NCI-H82 (cell line): ENCODE measurements at places on chromosomes 2 and 18.
A peak's percentile ranks its signal among the peaks of the same experiment; 100 is the strongest.

DNA sequence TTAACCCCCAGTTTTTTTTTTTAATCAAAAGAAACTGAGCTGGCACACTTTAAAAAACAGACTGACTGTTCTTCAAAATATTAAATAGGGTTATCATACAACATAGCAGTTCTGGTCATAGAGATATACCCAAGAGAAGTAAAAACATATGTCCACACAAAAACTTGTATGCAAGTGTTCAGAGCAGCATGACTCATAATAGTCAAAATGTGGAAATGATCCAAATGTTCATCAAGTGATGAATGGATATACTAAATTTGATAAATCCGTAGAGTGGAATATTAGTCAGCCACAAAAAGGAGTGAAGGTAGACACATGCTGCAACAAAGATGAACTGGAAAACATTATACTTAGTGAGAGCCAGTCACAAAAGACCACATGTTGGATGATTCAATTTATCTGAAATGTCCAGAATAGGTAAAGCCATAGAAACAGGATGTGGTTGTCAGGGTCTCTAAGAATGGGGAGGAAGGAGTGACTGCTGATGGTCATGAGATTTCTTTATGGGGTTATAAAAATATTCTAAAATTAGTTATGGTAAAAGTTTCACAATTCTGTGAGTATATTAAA, 5.1 kb downstream of the SMIM21 start:
- DNase-seq: no peak

DNA sequence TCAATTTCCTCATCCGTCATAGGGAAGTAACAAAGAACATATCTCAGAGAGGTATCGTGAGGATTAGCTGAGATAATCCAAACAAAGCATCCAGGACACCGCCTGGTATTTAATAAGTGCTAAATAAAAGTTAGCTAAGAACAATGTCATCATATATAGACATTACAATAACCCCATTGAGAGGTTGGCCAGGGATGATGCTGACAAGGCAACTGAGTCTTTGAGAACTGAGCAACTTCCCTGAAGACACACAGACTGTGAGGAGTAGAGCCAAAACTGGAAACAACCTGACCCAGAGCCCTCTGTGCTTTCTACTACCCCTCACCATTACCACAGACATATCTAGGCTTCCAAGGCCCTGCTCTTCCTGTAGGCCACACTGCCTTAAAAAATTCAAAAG, 1.6 kb upstream of the DCTN1 start:
- DNase-seq: no peak

GRCh38 chr2:216505133-216506106, 6.8 kb downstream of the RPL37A start:
- peak; percentile 36 for DNase-seq

DNA sequence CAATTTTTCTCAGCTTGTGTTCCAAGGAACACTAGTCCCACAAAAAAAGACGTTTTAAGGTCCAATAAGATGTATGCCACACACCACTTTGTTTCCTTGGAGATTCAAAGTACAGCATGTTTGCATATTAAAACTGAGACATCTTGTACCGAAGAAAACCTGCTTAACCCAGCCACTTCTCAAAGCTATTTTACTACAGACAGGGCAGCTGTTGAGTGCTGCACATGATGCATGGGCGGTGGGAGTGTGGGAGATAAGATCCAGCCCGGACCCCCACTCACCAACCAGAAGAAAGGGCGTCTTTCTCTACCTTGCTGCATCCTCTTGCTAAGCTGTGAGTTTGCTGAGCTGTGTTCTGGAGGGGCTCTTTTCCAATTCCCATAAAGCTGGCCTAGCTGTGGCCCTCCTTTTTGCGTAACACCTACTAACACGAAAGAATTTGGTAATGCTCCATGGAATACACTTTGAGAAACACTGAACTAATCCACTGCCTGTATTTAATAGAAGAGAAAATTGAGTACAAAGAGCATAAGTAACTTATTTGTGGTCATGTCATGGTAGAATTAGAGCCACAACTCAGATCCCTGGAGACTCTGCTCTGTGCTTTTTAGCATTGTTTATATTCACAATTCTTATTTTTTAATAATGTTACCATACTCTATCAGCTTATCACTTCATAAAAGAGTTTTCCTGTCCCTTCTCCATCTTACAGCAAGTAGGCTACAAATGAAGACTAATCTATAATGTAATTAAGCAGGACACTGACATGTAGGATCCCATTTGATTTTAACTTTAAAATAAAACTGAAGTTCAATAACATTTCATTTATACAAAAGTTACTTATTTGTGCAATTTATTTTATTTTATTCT, 90.0 kb downstream of the PLEKHM3 start:
- no peak for DNase-seq

DNA sequence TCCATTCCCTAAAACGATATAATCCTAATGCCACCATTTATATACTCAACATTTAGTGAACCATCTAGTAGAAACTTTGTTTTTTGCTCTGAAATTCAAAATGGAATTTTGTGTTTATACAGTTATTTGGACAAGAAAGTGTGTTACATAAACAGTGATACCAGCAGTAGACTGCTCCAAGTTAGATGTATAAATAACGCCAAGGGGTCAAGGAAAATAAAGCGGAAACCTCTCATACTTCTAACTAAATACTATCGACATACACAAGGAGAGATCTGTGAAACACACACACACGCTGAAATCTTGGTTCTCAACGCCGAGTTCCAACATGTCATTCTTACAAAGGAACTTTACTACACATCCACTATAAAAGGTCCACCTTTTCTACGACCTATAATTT, 1.2 kb downstream of the TXNL1 start:
- peak; percentile 28 for DNase-seq

- DNase-seq: no peak
These were observed 45.2 kb downstream of the GAREM1 start for GRCh38 chr18:32425466-32425865.

DNA sequence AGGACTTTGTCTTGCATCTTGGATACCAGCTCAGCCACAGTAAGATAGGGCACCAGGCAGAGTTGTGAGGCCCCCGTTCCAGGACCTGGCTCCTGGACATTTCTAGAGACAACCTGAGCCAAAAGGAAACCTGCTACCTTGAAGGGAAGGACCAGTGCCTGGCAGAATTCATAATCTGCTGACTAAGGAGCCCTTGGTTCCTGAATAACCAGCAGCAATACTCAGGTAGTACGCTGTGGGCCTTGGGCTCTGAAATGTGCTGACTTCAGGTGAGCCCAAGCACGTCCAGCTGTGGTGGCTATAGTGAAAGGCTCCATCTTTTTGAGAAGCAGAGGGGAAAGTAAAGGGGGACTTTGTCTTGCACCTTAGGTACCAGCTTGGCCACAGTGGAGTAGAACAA, 28.5 kb downstream of the SERPINB11 start:
- DNase-seq: no peak
